ENCODE measurements at places on chromosomes 3 and 15.
A peak's percentile ranks its signal among the peaks of the same experiment; 100 is the strongest.

GRCh38 chr3:182257361-182257760 is 535.9 kb upstream of the ATP11B start:
- H3K27me3 ChIP-seq, result peaks cover 2% of the 10 kb centered on the region
- H3K4me1 ChIP-seq, result no peaks in the 10 kb centered on the region
- no peak overlapping the region for H3K4me3 ChIP-seq
- DNase-seq, result no peak
- H3K27ac ChIP-seq, result no peak overlapping the region

GRCh38 chr3:152826476-152826875 is 8.5 kb upstream of the P2RY1 start:
- no peak overlapping the region for H3K4me3 ChIP-seq
- no peak for DNase-seq
- H3K4me1 ChIP-seq, result no peaks in the 10 kb centered on the region
- H3K27ac ChIP-seq, result no peak overlapping the region

- no peak for DNase-seq
- H3K4me1 ChIP-seq, result peaks cover under 1% of the 10 kb centered on the region
- peaks cover 7% of the 10 kb centered on the region for H3K27me3 ChIP-seq
- H3K36me3 ChIP-seq, result no peaks in the 10 kb centered on the region
- H3K4me3 ChIP-seq, result no peak overlapping the region
These were observed 43.6 kb downstream of the SEMA5B start for GRCh38 chr3:122984007-122984406.

DNA sequence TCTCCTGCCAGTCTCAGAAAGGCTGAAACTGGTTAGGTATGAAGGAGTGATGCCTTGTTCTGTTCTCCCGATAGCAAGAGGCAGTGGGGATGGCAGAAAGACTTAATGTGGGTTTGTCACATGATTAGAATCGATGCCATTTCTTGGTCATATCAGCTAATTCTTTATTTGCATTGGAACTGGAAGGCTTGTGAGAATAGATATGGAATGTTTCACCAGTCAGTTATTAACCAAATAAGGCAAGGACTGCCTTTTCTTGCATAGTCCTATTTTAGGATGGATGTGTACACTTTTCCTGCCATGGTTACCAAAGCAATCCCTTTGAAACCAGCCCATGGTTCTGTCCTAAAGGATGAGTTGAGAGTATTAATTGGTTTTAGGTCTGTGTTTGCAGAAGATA is 33.7 kb downstream of the FILIP1L start:
- DNase-seq, result no peak
- peaks cover 13% of the 10 kb centered on the region for H3K4me1 ChIP-seq
- no peak overlapping the region for H3K27ac ChIP-seq
- no peaks in the 10 kb centered on the region for H3K27me3 ChIP-seq
- peaks cover 3% of the 10 kb centered on the region for H3K36me3 ChIP-seq

GRCh38 chr3:150401285-150401684 is 6.8 kb upstream of the TSC22D2 start:
- H3K27me3 ChIP-seq, result no peaks in the 10 kb centered on the region
- no peak overlapping the region for H3K4me3 ChIP-seq
- no peaks in the 10 kb centered on the region for H3K36me3 ChIP-seq
- DNase-seq, result no peak

DNA sequence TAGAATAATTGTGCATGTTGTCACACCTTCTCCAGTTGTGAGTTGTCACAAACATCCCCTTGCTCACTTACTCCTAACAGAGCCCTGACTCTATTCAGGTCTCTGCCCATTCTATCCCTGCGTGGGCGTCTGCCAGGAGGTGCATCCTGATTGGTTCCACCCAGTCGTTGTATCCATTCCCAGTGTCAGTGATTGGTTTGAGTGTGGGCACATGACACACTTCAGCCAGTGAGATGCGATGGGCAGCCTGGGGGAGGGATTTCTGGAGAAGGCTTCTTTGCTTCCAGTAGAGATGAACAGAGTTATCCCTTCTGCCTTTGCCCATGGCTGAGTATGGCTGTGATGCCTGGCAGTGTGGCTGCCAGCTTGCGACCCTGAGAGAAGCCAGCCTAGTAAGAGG is 18.7 kb downstream of the PXYLP1 start:
- no peak for DNase-seq
- no peak overlapping the region for H3K4me3 ChIP-seq

DNA sequence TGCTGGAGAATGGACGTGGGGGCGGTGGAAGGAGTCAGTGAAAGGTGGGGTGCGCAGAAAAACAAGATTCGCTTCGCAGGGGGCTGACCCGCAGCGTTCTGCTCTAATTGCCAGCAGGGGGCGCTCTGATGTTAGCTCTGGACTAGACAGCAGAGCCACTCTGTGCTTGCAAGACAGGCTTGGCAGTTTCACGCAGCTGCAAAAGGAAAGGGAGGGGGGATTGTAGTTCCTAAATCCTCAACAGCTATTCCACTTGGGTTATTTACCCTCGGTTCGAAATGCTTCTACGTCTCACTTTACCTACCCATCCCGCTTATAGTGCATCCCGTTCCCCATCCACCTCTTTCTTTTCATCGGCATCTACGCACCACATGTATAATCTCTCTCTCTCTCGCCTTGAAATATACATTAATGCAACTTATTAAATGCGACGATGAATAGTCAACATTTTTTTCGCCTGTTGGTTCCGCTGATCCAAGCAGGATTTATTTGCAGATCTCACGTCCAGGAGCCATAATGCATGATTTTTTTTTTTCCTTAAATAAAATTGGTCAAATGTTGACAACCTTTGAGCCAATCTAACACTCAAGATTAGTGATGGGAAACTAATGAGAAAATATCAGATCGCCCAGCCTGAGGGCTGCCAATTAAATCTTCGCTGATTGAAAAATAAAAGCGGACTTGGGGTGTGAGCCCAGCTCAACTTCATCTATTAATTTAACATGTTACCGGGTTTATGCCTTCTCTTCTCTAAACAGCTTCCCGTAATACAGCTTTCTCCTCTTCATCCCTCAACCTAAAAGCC is 216.4 kb downstream of the MEIS2 start:
- peaks cover 10% of the 10 kb centered on the region for H3K4me1 ChIP-seq
- peaks cover 93% of the 10 kb centered on the region for H3K27me3 ChIP-seq
- no peak overlapping the region for H3K27ac ChIP-seq
- H3K4me3 ChIP-seq, result no peak overlapping the region
- H3K36me3 ChIP-seq, result no peaks in the 10 kb centered on the region

DNA sequence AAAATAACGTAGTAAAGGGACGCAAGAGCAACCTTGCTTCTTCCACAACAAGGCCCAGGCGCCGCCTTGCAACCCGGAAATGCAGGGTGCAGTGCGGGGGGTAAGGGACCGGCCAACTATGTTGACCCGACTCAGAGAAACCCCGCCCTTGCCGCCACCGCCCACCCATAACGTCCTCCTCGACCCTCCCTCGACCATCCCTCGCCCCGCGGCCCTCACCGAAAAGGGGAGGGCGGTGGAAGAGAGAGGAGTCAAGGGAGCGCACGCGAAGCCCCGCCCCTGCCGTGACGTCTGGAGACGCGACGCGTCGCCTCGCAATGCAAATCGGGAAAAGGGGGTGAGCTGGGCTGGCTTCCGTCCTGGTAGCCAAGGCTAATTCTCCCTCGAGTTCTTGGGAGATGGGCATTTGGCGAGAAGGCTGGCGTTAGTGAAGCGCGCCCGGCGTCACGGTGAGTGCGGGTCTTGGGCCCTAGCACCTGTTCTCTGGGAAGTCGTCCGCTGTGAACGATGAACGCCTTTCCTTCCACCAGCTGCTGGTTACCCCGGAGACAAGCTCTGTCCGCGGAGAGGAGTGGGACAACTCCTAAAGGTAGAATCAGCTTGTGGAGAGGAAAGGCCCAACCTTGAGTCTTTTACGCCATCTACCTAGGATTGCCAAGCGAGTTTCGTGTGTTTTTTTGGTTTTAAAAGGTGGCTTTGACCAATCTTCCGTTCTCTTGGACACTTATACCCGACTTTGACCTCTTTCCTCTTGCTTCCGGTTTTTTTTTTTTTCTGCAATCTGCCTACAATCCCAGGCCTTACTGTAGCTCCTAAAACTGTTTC is at the start of gene USP8:
TSS of gene USP8 (plus strand) at position 340 of the 825 bp plus-strand sequence. CDS start 14,669 bp downstream, outside the sequence.
- H3K4me3 ChIP-seq, result peak within 1 kb of the TSS; percentile 97
- peak; percentile 97 for DNase-seq
- peak within 1 kb of the TSS; percentile 93 for H3K27ac ChIP-seq
- H3K27me3 ChIP-seq, result no peaks in the 10 kb centered on the region
- peaks cover 39% of the 10 kb centered on the region for H3K4me1 ChIP-seq

DNA sequence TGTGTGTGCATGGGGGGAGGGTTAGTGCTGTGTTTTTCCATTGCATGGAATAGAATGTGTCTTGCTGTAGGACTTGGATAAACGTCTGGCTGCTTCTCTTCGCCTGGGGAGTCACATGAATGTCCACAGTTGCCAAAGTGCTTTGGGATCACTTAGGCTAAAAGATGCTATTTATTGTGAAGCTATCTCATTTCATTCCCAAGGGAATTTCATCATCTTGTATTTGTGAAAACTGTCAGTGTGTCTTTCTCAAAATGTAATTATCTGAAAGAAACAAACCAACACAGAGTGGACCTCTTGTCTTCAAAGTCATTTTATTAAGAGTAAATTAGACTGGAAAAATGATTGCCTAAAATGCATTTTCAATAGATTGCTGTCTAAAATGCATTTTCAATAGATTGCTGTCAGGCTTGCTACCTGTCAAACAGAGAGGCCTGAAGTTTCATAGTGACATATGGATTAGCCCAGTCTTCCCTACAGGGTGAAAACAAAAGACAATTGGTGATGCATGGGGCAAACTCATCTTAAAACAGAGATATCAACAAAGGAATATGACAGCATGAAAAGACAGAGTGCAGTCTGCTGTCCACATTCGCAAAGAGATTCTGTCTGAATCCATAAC is 117.1 kb upstream of the GOLIM4 start:
- no peak overlapping the region for H3K4me3 ChIP-seq
- H3K27me3 ChIP-seq, result peaks cover 2% of the 10 kb centered on the region
- no peak for DNase-seq

GRCh38 chr15:76718863-76719262 is 186.3 kb downstream of the SCAPER start:
- no peak for DNase-seq
- no peaks in the 10 kb centered on the region for H3K4me1 ChIP-seq
- no peaks in the 10 kb centered on the region for H3K27me3 ChIP-seq

GRCh38 chr3:108403198-108403597 is 106.8 kb downstream of the HHLA2 start:
- no peak for DNase-seq
- no peak overlapping the region for H3K4me3 ChIP-seq
- H3K27ac ChIP-seq, result no peak overlapping the region

GRCh38 chr3:180827171-180827570 is 85.3 kb upstream of the FXR1 start:
- H3K27me3 ChIP-seq, result peaks cover 4% of the 10 kb centered on the region
- DNase-seq, result no peak
- H3K4me3 ChIP-seq, result no peak overlapping the region
- no peak overlapping the region for H3K27ac ChIP-seq
- no peaks in the 10 kb centered on the region for H3K36me3 ChIP-seq

Measured in activated naive CD8-positive, alpha-beta T cell treated with anti-CD3 and anti-CD28 coated beads, Interleukin-2, amount 50 U/mL, for 24 hours (primary cell).